Naive thymus-derived CD4-positive, alpha-beta T cell (primary cell): ENCODE measurements at places on chromosomes 2 and 18.

DNA sequence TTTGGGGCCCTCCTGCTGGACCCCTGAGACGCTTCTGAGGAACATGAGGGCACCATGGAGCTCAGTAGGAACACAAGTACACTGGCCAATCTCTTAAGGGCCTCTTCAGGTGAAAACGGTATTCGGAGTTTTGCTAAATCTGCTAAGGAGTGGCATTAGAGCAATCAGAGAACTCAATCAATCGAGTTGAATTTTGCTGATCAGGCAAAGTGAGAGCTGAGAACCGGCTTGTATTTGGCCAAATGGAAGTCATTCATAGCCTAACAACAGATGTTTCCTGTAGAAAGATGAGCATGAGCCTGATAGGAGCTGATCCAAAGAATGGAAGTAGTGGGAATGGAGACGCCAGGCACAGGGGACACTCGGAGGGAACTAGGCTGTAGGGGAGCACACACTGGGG, 133.7 kb downstream of the DCDC2C start:
- H3K4me1 ChIP-seq, result no peaks in the 10 kb centered on the region
- H3K36me3 ChIP-seq, result no peaks in the 10 kb centered on the region
- no peak for DNase-seq
- no peaks in the 10 kb centered on the region for H3K27me3 ChIP-seq
- H3K27ac ChIP-seq, result no peak overlapping the region

DNA sequence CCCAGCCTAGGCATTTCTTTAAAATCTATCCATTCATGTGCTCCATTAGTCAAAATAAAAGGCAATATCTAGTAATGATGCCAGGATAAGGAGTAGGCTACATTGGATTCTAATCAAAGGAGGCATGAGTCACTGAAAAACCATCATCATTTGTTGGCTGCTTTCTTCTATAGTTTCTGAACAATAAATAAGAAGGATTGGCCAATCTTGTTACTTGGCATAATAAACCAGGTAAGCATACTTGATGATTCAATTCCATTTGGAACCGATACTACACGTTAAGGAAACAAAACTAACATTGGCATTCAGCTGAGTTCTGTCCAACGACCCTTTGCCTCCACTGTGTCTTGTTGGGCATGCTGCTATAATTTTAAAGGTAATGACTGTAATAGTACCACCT, 27.2 kb downstream of the ATP8B1 start:
- no peaks in the 10 kb centered on the region for H3K4me1 ChIP-seq
- DNase-seq, result no peak
- no peaks in the 10 kb centered on the region for H3K27me3 ChIP-seq
- H3K4me3 ChIP-seq, result no peak overlapping the region

DNA sequence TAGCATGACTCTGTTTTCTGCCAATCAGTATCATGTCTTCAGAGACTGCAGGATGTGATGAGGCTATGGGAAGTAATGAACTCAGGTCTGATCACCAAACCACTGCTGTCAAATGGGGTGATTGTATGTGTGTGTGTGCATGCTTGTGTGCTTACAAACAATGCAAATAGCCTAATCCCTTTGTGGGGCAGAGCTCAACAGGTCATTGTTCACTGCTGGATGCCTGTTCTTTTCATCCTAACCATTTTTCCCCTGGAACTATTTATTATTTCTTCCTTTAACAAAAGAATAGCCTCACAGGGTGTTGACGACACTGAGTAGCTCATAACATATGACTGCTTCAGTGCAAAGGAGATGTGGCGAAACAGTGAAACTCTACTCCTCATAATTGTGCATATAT, 55.9 kb downstream of the NXPH2 start:
- H3K36me3 ChIP-seq, result no peaks in the 10 kb centered on the region
- DNase-seq, result no peak
- no peaks in the 10 kb centered on the region for H3K27me3 ChIP-seq
- H3K4me1 ChIP-seq, result no peaks in the 10 kb centered on the region
- no peak overlapping the region for H3K27ac ChIP-seq
- H3K4me3 ChIP-seq, result no peak overlapping the region

GRCh38 chr2:74381751-74382150, 1.6 kb upstream of the DCTN1 start:
- H3K27me3 ChIP-seq, result no peaks in the 10 kb centered on the region
- peaks cover 17% of the 10 kb centered on the region for H3K4me1 ChIP-seq
- H3K36me3 ChIP-seq, result peaks cover 32% of the 10 kb centered on the region
- no peak overlapping the region for H3K27ac ChIP-seq

DNA sequence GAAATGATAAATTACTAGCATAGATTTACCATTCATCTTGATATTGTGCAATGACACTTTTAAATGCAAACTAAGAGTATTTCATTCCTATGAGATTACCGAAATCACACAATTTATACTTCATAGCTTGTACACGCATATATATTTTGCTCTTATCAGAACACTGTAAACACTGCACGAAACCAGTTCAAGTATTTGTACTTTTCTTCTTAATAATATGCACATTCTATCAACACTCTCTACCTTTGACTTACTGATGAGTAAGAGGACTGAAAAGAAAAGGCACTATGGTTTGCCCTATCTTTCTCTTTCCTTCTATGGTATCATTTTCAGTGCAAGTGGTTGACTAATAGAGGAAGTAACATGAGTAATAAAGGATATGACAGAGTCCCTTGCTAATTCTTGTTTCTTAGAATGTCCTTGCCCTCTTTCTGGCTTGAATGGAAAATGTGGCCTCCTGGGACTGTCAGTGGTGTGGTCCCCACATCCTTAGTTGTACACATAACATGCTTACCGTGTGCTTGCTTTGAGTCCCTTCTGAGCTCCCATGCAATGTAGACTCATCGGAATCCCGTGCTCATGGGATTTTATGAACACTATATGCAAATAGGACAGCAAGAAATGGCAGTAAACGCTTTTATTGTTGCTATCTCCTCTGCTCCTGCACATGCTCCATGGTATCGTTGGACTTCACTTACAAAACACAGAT, 363.5 kb upstream of the TNP1 start:
- H3K4me1 ChIP-seq, result no peaks in the 10 kb centered on the region
- no peak overlapping the region for H3K27ac ChIP-seq
- H3K36me3 ChIP-seq, result no peaks in the 10 kb centered on the region
- DNase-seq, result no peak

GRCh38 chr2:100142393-100142792, at the start of gene AFF3:
AFF3 (minus strand) TSS chr2:100142590; CDS start chr2:100104454, 38,136 bp downstream.
- peaks cover 5% of the 10 kb centered on the region for H3K4me1 ChIP-seq
- no peaks in the 10 kb centered on the region for H3K36me3 ChIP-seq
- no peaks in the 10 kb centered on the region for H3K27me3 ChIP-seq

DNA sequence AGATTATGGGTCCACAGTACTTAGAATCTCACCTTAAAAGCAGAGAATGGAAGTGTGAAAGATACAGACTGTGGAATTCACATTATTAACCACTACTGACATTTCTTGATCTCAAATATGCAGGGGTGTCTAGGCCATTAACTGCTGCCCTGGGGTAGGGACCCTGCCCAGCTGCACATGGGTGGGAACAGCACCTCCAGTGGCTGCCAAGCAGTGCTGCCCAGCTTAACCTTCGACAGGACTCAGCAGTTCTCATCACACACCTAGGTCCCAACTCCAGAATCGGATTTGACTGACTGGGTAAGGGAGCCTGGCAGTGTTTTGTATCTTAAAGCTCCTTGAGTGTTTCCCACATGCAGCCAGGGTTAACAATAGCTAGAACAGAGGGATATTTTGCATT, 14.9 kb downstream of the ERFE start:
- DNase-seq, result no peak
- no peaks in the 10 kb centered on the region for H3K27me3 ChIP-seq
- no peak overlapping the region for H3K27ac ChIP-seq
- no peaks in the 10 kb centered on the region for H3K4me1 ChIP-seq
- no peak overlapping the region for H3K4me3 ChIP-seq

GRCh38 chr18:35610089-35610488, 28.5 kb downstream of the GALNT1 start:
- H3K4me1 ChIP-seq, result no peaks in the 10 kb centered on the region
- H3K4me3 ChIP-seq, result no peak overlapping the region
- H3K27me3 ChIP-seq, result no peaks in the 10 kb centered on the region
- no peak overlapping the region for H3K27ac ChIP-seq
- no peaks in the 10 kb centered on the region for H3K36me3 ChIP-seq

DNA sequence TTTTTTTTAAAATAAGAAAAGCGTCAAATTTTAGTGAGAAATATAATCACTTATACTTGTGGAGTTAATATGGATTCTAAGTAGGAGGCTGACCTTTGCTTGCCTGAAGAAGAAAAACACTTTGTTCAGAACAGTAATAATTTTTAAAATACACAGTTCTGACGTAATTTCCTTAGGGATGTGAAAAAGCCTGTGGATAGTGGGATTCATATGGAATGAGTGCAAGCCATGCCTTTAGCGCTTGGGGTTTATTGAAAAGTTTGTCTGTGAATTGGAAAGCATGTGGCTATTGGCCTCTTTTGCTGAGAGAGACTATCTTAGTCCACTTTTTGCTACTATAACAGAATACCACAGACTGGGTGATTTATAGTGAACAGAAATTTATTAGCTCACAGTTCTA, 151.3 kb downstream of the CCDC85A start:
- no peak for DNase-seq
- no peaks in the 10 kb centered on the region for H3K4me1 ChIP-seq
- no peak overlapping the region for H3K27ac ChIP-seq
- no peak overlapping the region for H3K4me3 ChIP-seq
- H3K27me3 ChIP-seq, result no peaks in the 10 kb centered on the region

DNA sequence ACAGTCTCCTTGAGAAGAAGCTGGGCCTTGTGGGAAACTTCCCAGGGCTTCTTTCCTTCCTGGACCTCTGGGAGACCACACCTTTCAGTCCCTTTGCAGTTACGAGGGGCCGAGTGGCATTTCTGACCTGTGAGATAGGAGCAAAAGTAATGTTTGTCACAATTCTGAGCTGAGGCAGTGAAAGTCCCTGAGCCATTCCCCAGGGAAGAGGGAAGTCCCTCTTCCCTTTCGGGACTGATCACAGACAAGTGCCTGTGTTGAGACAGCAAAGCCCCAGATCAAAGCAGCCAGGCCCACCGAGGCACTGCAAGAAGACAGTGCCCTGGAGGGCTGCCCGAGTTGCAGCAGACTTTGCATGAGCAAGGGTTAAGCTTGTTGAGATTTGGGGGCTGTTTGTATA, 41.9 kb downstream of the RHOB start:
- H3K27me3 ChIP-seq, result no peaks in the 10 kb centered on the region
- H3K4me1 ChIP-seq, result no peaks in the 10 kb centered on the region
- no peak overlapping the region for H3K27ac ChIP-seq
- no peak overlapping the region for H3K4me3 ChIP-seq
- DNase-seq, result no peak

GRCh38 chr18:25962176-25962575, 128.2 kb downstream of the SS18 start:
- DNase-seq, result no peak
- H3K4me1 ChIP-seq, result no peaks in the 10 kb centered on the region
- H3K36me3 ChIP-seq, result no peaks in the 10 kb centered on the region
- no peaks in the 10 kb centered on the region for H3K27me3 ChIP-seq
- H3K4me3 ChIP-seq, result no peak overlapping the region
- H3K27ac ChIP-seq, result no peak overlapping the region

DNA sequence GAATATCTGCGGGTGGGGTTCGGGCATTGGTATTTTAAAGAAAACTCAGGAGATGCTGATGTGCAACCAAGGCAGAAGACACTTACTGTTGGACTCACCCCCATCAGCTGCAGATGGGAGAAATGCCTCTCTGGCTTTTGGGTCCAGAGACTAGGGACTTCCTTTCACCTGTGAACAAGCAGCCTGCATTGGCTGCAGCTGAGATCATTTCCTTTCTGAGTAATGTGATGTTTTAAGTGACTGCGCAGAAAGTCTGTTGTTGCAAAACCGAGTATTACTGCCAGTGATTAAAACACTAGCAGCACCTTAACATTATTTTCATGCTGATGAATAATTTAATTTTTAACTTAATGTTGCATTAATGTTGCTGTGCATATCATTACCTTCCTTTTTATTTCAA, 143.0 kb downstream of the TSN start:
- no peak for DNase-seq
- H3K4me1 ChIP-seq, result no peaks in the 10 kb centered on the region
- H3K36me3 ChIP-seq, result no peaks in the 10 kb centered on the region
- no peak overlapping the region for H3K27ac ChIP-seq
- H3K4me3 ChIP-seq, result no peak overlapping the region
- no peaks in the 10 kb centered on the region for H3K27me3 ChIP-seq

- no peak for DNase-seq
- no peaks in the 10 kb centered on the region for H3K36me3 ChIP-seq
- no peak overlapping the region for H3K27ac ChIP-seq
- no peaks in the 10 kb centered on the region for H3K4me1 ChIP-seq
- no peaks in the 10 kb centered on the region for H3K27me3 ChIP-seq
Observed at GRCh38 chr2:219748671-219749570, 121.5 kb downstream of the SLC4A3 start.

DNA sequence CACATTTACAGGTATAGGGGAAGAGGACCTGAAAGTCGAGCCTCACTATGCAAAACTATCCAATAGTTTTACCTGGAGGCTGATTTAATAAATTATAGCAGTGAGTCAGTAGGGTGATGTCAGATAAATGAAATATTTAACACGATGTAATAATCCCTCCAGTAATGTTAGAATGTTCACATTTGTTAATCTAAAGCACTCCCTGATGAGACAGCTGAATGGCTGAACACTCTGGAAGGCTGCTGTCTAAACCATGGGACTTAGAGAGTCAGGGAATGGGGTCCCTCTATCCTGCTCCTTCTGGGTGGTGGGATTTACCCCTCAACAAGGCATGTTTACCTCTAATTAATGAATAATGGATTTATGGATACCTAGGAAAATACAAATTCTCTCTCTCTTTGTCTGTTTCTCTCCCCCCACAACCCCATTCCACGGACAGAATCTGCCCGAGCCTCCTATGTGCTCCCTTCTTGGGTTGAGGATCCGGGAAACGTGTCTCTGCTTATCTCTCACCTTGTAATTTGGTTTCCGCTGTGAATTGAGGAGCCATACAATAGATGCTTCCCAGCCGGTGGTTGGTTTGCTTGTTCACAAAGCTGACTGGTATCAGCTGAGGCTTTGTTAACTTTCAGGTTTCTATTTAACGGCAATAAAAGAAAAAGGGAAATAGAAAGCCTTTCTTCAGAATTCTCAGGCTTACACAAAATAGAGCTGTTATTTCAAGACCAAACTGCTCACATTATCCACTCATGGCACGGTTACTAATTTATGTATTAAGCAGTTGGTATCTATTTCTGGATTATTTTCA, 25.9 kb downstream of the LRRC30 start:
- no peaks in the 10 kb centered on the region for H3K27me3 ChIP-seq
- no peak overlapping the region for H3K27ac ChIP-seq
- no peak for DNase-seq
- no peaks in the 10 kb centered on the region for H3K36me3 ChIP-seq
- no peaks in the 10 kb centered on the region for H3K4me1 ChIP-seq

GRCh38 chr18:36505665-36506064, 208.2 kb downstream of the FHOD3 start:
- H3K27ac ChIP-seq, result no peak overlapping the region
- no peaks in the 10 kb centered on the region for H3K27me3 ChIP-seq
- H3K4me3 ChIP-seq, result no peak overlapping the region
- no peak for DNase-seq
- H3K4me1 ChIP-seq, result no peaks in the 10 kb centered on the region

- H3K36me3 ChIP-seq, result no peaks in the 10 kb centered on the region
- no peak overlapping the region for H3K27ac ChIP-seq
Observed at GRCh38 chr2:52934323-52934898, 833.2 kb upstream of the CHAC2 start.

GRCh38 chr2:204505946-204506345, 39.3 kb upstream of the PARD3B start:
- H3K4me3 ChIP-seq, result no peak overlapping the region
- no peaks in the 10 kb centered on the region for H3K36me3 ChIP-seq
- H3K4me1 ChIP-seq, result no peaks in the 10 kb centered on the region
- no peak overlapping the region for H3K27ac ChIP-seq
- H3K27me3 ChIP-seq, result no peaks in the 10 kb centered on the region
- DNase-seq, result no peak
